ENCODE measurements at places on chromosomes 12 and 14.

GRCh38 chr12:124872068-124872719 lies 8.5 kb upstream of the SCARB1 start:
- DNase-seq = no peak

DNA sequence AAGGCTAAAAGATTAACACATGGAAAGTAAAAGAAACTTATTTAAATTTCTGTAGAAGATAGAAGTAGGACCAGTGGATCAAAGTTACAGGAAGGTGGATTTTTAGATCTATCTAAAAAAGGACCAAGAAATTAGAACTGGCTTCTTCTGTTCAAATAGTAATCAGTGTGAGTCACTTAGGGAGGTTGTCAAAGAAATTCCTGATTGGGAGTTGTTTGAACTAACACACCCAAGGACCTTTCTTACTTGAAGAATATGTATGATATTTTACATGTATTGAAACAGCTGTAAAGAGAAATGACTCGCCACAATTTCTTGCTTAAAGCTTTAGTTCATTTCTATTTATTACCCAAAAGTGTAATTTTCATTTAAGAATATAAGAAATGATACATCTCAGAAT lies 256.9 kb downstream of the RAD51B start:
- DNase-seq = no peak

DNA sequence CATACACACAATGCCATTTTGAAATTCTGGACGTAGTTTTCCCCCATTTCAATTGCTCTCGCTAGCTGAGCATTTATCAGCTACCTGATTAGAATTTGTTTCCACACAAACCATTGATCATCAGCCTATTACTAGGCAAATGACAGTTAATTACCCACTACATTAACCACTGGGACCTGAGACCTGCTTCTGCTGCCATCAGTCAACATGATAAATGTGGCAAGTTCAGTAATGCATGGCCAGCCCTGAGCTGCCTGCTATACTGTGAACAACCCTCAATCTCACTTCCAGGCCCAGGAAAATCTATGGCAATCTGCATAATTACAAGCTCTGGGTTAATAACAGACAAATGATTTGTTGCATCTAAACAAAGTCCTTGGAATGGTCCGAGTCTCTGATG lies 43.5 kb downstream of the LMO3 start:
- DNase-seq = no peak

DNA sequence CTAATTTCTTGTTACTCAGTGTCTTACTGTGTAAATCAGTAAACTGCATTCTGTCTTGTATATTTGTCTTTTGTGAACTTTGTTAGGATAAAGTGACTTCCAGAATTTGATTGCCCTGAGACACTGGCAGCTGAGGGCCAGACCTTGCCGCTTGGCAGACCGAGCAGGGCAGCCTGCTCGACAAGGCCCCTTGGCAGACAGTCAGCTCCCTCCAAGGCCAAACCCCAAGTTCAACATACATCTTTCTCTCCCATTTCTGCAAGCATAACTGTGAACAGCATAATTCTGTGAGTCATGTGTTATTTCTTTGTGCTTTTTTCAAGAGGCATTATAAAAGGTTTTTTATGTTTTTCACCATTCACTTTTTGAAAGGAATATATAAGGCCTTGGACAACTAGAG lies 39.2 kb upstream of the BMAL2 start:
- DNase-seq = no peak

DNA sequence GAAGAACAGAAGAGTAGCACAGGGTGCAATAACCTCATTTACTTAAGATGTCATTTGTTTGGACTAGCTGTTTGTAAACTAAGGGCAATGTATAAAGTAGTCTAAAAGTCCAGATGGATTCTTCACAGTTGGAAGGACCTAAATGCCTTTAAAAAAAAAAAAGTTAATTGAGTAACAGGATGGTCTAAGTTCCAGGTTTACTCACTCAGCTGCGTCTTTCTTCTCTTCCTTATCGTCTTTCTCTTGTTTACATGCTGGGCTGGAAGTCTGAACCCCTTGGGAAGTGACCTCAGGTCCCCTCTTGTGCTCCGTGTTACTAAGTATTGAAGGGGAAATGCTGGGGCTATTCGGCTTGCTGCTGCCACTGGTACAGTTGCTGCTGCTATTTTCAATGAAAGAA lies 82.5 kb downstream of the SH2B3 start:
- DNase-seq = no peak

- no peak for DNase-seq
Observed at GRCh38 chr14:64536488-64537245, 3.9 kb upstream of the HSPA2 start.

- DNase-seq = no peak
Observed at GRCh38 chr14:81068176-81068782, 112.9 kb downstream of the TSHR start.

DNA sequence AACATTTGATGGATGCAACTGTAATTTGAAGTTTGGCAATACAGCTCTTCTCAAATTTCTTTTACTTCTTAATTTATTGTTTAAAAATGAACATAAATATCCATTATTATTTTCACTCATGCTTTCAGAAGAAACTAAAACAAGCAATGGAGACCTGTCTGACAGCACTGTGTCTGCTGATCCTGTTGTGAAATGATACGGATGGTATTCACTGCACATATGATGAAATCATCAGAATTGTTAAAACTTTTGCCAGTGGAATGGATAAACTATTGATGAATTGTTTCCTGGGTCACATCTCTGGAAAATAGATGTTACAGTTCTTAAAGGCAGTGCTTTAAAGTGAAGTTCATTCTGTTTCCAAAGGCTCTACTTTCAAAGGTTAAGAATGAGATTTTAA lies 59.2 kb downstream of the WASHC4 start:
- no peak for DNase-seq

DNA sequence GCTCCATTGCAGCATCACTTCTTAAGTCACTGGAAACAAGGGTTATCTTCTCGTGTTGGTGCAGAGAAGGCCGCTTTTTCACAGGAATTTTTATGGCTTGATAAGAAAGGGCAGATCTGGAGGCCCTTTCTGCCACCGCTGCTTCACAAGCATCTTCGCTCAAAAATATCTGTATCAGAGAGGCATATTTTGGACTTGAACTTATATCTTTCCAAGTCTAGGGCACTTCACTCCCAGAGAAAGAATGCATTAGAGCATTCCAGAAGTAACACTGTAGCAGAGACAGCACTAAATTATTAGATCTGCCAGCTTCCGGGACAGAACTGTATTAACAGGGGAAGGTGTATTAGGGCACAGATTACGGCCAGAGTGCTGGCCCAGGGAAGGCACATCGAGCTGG lies 151.7 kb upstream of the AMIGO2 start:
- DNase-seq = no peak

DNA sequence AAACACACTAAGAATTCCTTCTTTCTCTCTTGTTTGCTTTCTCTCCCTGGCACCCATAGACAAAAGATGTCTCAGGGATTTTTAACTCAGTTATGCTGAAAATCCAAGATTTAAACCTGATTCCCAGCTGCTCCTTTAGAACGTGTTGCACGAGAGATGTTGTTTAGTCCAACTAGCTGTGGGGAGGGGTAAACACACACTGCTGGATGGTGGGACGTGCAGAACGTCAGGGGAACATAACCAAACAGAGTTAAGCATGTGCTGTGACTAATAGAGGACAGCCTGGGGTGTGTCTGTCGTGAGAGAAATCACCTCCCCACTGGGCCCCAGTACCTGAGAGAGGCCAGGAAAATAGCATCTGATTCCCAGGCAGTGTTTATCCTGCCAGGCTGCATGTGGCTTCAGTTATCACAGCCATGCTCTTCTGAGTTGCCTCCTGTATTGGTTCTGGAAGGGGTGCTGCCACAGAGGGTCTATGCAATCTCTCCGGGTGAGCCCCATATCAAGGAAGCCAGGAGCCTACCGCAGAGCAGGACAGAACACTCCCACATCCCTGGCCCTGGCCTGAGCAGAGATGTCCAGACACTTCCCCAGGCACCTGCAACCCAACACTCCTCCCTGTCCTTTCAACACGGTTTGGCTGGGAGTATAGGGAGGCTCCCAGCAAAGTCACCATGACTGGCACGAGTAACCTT lies 112.7 kb upstream of the EGLN3 start:
- DNase-seq = no peak

- no peak for DNase-seq
Observed at GRCh38 chr12:69588527-69588926, 3.3 kb downstream of the CCT2 start.

GRCh38 chr14:77142005-77142800 lies 612 bp upstream of the ZDHHC22 start:
- no peak for DNase-seq

- DNase-seq = no peak
Observed at GRCh38 chr12:14903386-14904098, 17.9 kb upstream of the MGP start.

GRCh38 chr12:109739747-109740693 lies 26.4 kb downstream of the FAM222A start:
- DNase-seq = no peak

- DNase-seq = no peak
Observed at GRCh38 chr14:80215081-80215480, 3.8 kb upstream of the DIO2 start.

GRCh38 chr14:54023027-54023426 lies 66.4 kb upstream of the BMP4 start:
- DNase-seq = no peak

DNA sequence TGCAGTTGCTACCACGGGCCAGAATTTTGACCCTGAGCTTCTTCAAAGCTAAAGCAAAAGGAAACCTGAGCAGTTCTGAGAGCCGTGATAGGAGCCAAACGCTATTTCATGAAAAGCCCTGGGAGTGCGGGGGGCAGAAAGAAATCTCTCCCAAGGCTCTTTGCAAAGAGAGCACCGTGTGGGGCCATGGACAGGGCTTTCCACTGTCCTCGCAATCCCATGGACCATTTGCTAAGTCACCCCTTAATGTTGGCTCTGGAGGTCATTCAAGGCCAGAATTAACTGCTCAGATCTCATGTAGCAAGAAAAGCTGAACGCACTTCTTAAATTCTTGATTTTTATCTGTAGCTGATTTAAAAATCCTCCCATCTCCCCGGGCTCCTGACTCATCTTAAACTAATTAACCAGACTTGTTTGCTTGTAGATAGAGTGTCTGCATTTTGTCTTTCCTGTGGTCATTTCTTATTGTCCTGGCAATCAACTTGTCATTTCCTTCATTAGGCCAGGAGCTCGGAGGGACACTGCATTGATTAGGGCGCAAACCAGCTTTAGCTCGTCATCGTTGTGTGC lies 24.8 kb downstream of the CLSTN3 start:
- no peak for DNase-seq

GRCh38 chr14:72796935-72797334 lies 97.0 kb downstream of the DPF3 start:
- no peak for DNase-seq

DNA sequence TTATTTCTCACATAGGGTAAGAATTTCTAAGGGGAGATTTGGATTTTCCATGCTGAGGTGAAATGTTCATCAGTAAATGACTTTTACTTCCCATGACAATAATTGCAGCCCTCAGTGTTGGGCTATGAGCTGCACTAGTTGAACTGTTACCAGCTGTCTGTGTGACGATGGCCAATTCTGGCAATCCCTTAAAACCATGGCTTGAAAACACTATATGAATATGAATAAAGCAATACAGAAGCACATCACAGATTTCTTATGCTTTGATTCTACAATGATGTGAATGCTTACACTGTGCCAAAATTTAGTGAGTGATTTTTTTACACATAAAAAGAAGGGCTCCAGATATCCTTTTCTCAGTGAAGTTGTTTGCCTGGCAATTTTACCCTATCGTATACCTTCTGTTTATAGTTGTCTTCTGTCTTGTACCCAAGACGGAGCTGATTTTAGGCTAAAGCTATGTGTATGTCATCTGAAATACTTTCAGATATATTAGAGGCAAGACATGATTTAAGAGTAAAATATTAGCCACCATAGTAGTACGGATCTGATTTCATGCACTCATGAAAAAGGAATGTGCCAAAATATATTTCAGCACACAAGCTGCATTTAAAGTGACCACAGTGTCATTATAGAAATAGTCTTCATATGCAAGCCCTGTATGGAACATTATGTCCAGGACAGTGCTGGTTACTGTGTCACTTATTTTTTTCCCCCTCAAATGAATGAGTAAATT lies 52.0 kb downstream of the SLC38A4 start:
- DNase-seq = no peak

All from stimulated activated CD4-positive, alpha-beta T cell treated with anti-CD3 and anti-CD28 coated beads, Interleukin-15, amount 100 ng/mL, for 1 hour (primary cell).